Stimulated activated CD8-positive, alpha-beta memory T cell treated with anti-CD3 and anti-CD28 coated beads, Interleukin-4, amount 100 ng/mL, for 4 hours (primary cell): ENCODE measurements at places on chromosomes 1 and 21.

GRCh38 chr1:171582589-171582988 lies 39.5 kb upstream of the MYOCOS start:
- DNase-seq = no peak

GRCh38 chr1:203702130-203702577 lies 62.8 kb upstream of the LAX1 start:
- peak; percentile 53 for DNase-seq

GRCh38 chr1:15014516-15014915 lies 139.0 kb upstream of the TMEM51 start:
- no peak for DNase-seq

DNA sequence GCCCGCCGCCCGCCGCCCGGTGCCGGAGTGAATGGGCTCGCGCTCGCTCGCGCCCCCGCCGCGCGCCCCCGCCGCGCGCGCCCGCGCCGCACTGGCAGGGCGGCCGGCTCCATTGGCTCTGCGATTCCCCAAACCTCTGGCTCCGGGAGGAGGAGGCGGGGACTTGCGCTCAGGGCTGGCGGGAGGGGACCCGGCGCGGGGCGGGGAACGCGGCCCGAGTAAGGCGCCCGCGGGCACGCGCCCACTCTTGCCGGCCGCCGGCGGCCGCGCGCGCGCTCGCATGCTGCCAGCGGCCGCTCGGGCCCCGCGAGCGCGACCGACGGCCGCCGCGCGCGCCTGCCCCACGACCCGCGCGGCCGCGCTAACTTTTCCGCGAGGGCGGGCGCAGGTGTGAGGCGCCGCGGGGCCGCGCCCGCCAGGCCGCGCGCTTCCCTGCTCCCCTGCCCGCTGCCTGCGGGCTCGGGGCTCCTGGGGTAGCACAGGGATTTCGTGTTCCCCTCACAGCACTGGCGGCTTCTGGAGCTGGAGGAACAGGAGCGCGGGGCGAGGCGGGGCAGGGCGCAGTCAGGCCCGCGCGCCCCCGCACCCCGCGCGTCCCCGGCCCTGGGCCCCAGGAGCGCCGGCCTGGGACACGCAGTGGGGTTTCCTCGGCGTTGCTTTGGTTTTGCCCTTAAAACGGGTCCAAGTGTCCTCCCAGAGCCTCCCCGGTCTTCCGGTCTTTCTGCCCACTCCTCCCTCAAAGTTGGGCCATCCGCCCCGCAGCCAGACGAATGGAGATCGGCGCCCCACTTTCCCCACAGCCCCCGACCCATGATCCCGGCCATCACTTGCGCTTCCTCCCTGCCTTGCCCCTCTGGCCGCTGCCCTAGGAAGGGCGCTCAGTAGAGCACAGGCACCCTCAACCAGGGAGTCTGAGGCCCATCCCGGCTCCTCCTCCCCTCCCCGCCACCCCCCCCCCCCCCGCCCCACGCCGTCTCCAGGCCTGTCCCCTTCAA lies 101.5 kb downstream of the CASZ1 start:
- peak; percentile 37 for DNase-seq

GRCh38 chr1:2496746-2497145 lies 20.7 kb downstream of the PLCH2 start:
- DNase-seq = no peak

- DNase-seq = no peak
Measured at GRCh38 chr1:31055501-31055900, 10.0 kb downstream of the PUM1 start.

DNA sequence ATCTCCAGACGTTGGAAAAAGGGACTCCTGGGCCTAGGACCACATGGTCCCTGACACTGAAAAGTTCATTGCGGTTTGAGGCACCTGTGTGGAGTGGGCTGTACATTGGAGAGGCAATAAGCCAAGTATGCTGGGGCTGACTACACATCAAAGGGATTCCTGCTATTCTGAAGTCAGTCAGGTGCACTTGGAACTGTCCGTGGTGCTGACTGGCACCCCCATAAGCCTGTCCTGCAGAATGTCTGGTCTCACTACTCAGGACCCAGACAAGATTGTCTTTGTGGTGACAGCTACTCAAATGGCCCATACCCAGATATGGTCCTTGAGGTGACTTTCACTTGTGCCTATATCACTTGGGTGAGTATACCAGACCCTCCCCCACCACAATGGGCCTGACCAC lies 150.6 kb downstream of the RWDD3 start:
- DNase-seq = no peak

GRCh38 chr1:53121319-53122172 lies 20.9 kb downstream of the SLC1A7 start:
- no peak for DNase-seq

- no peak for DNase-seq
Measured at GRCh38 chr1:176778056-176778455, 315.1 kb downstream of the PAPPA2 start.

- DNase-seq = no peak
Measured at GRCh38 chr21:42125571-42126544, 54.7 kb downstream of the UMODL1 start.

GRCh38 chr21:27339902-27340301 lies 373.0 kb upstream of the ADAMTS5 start:
- no peak for DNase-seq

DNA sequence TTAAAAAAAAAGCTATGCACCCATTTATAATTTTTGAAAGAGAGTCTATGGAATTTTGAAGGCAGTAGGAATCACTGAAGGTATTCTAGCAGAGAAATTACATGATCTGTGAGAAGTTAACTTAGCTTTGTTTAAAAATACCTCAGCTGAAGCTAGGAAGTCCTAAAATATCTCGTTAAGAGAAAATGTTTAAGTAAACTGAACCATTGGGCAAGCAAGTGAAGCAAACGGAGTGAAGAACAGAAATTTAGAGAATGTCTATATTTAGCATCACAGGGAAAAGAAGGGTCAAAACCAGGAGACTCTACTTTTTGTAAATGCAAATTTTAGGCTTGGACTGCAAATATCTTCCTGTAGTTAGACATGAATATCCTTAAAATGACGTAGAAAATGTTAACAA lies 230.8 kb downstream of the HMCN1 start:
- no peak for DNase-seq

- no peak for DNase-seq
Measured at GRCh38 chr1:22415489-22415888, 36.2 kb upstream of the ZBTB40 start.

DNA sequence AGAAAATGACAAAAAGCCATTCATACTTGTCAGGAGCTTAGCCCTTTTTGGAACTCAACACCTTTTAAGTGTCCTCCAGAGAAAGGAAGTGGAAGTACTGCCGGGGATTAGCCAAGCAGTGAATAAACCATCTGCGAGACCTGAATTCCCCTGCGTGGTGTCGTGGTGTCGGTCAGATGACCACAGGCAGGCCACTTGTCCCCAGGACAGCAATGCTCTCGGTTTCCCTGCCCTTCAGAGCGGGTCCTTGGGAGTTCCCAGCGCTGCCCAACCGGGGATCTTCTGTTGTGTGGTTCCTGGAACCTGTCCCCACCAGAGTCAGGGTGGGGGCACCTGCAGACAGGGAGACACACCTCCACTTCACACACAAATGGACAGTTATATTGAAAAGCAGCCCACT lies 9.2 kb downstream of the GPR157 start:
- no peak for DNase-seq

DNA sequence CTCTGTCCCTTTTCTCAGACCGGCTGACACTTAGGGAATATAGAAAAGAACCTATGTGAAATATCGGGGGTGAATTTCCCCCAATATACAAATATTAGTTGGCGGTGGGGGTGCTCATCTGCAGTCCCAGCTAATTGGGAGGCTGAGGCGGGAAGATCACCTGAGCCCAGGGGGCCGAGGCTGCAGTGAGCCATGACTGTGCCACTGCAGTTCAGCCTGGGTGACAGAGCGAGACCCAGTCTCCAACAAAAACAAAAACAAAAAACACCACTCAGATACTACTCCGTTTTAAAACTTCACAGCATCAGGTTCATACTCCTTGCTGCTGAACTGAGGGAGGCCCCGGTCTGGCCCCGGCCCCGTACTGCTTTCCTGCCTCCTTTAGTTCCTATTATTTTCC lies 5.9 kb upstream of the EXOSC10 start:
- DNase-seq = no peak

DNA sequence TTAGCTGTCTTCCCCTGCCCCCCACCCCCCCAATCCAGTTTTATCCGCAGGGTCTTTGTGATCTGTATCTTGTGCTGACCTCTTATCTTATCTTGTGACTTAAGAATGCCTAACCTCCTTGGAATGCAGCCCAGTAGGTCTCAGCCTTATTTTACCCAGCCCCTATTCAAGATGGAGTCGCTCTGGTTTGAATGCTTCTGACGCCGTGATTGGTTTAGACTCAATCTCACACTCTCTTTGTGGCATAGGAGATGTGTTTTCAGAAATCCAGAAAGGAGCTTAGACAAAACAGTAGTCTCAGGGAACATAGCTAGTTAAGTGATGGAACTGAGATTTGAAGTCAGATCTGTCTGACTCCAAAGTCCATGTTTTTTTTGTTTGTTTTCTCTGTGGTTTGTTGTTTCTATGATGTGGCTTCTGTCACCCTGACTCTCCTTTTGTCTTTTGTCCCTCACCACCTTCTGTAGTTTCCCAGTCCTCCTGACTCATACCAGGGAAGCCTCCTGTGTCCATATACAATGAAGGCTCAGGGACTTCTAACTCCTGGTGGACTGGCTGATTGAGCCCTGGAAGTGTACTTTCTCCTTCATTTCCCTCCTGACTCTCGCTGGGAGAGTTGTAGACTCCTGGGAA lies 18.1 kb upstream of the USP24 start:
- no peak for DNase-seq
